ENCODE measurements at places on chromosomes 5 and 9.

DNA sequence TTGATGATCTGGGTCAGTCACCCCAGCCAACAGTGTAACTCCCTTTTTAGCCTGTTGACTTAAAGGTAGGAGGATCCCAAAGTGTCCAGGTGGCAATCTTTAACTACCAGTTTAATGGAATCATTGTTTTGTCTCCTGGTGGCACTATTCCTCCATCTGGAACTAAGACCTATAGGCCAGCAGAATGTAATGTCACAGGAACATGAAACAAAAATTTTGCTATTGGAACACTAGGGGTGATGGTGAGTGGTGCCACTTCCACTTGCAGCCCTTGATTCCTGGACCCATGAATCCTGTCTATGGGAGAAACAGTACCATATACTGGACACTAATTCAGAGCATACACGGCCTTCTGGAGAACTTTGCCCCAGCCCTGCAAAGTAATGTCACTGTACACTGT, 219.5 kb upstream of the RASA1 start:
- no peak for DNase-seq

- no peak for DNase-seq
These were observed 373.4 kb downstream of the GADD45G start for GRCh38 chr9:89978185-89978584.

DNA sequence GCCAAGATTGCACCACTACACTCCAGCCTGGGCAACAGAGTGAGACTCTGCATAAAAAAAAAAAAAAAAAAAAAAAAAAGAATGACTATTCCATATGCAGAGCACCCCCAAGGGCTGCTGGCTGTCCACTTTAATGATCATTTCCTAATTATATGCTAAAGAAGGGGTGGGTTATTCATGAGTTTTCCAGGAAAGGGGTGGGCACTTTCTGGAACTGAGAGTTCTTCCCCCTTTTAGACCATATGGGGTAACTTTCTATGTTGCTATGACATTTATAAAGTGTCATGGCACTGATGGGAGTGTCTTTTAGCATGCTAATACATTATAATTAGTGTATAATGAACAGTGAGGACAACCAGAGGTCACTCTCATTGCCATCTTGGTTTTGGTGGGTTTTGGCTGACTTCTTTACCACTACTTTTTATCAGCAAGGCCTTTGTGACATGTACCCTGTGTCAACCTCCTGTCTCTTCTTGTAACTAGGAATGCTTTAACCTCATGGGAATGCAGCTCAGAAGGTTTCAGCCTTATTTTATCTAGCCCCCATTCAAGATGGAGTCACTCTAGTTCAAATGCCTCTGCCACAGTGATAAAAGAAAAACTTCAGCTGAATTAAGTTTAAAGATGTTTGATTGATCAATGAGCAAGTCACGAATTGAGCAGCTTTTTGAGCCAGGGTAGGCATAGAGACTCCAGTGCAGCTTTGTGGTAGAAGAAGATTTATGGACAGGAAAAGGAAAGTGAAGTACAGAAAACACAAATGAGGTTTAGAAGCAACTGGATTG, 7.1 kb upstream of the NANS start:
- no peak for DNase-seq

GRCh38 chr5:111077678-111078077, 6.2 kb downstream of the TSLP start:
- DNase-seq = no peak

DNA sequence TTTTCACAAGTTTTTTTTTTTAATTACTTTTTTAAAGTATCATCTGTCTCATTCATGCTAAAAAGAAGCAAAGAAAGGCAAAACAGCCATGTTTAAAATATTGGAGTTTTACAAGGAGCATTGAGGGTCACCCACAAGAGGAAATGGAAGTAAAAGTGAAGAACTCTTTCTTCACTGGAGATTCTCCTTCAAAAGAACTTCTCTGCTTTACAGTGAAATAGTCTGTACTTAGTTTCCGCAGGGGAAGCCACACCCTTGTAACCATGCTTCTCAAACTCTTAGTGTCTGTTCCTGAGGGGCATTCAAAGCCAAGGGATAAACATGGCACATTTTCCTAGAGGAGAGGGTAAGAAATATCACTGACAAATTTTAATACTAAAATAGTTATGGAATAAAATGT, 8.6 kb downstream of the C9orf72 start:
- no peak for DNase-seq

DNA sequence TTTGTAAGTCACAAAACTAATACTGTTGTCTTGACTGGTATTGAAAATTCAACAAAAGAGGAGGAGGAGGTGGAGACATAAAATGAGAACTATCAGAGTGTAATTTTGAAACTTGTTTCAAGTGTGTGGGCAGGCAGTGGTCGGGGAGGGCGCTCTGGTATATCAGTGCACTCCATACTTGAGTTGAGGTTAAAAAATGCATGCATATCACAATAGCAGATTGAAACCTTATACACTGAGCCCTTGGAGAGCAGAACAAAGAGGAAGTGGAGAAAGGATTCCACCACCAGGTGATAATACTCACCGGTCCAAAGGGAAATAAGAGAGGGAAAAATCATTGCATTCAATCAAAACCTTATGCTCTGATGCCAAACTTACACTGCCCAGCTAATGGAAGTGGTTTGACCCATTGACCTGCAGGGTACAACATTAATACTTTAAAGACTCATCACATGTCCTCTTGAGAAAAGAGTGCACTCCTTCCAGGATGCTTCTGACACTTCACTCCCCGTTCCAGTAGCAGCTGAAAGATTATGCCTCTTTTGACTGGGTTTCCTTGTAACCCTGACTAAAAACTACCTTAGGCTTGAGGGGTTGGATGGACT, 79.5 kb upstream of the FAM169A start:
- no peak for DNase-seq

DNA sequence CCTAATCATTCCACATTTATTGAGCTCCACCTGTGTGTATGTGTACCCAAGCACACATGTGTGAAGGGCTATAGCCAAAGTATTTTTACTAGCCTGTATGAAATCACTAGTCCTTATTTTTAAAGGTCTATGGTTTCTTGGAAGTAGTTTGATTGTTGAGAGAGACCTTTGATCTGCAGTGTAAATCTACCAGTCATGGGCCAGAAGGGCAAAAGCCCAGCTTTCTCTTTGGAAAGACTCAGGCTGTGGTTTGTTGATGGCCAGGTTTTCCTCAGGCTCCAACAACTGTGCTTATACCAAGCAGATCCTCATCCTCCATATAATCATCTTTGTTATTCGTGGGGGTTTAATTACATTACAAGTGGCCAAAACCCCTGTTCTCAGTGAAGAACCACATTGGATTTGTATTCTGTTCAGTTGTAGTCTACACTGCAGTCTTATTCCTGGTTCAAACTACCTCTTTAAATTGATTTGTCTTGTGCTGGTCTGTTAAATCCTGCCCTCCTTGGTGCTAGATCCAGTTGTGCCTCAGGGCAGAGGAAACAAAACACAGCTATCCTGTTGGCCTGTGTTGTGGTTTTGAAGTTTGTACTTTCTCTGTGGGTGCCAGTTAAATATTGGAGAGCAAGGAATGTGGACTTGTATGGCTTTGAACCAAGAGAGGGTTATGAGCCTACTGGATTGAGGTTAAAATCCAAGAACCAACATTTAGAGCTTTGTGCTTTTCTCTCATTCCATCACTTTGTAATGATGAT, 13.3 kb downstream of the CDC26 start:
- peak; percentile 35 for DNase-seq

- DNase-seq = peak; percentile 99
These were observed 71.4 kb downstream of the SERINC5 start for GRCh38 chr5:80184235-80185023.

- peak; percentile 88 for DNase-seq
These were observed 7.2 kb downstream of the NINJ1 start for GRCh38 chr9:93126825-93127368.

DNA sequence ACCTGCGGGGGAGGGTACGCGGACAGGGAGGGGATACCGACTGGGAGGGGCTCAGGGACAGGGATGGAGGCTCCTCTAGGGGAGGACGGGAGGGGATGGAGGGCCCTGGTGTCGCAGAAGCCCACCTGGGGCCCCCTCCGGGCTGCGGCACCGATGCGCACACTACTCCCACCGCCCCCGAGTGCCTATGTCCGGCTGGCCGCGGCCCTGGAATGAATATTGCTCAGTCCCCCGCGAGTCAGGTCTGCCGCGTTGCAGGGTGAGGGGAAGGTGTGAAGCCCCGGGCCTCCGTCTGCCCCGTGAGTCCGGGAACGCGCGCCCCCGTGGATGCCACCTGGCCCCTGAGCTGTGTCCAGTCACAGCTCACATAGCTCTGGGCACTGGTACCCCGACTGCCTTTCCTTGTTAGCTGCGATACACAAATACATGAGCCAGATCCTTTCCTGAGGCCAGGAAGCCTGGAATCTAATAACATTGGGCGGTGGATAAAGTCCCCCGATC, 44.5 kb upstream of the PRSS3 start:
- no peak for DNase-seq

DNA sequence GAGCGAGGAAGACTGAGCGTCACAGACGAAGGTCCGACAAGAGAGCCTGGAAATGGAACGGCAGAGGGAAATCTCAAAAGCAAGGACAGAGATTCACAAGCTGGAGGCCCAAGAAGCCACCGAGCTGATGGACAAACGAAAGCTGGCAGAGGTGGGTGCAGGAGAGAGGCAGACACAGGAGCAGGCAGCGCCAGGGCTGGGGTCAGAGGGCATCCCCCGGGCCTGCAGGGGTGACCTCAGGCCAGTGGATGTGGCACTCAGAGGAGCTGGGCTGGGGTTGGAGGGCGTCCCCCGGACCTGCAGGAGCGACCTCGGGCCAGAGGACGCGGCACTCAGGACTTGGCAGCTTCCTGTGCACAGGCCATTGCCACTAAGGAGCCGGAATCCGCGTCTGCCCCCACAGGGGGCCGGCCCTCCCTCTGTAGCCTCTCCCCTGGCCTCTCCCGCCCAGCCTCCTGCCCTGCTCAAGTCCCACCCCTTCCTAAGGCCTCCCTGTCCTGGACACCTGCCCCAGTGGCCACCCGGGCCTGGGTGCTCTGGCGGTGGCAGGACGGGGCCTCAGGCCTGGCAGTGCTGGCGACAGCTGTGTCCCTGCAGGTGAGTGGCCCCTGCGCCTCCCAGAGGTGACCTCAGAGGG, 40.4 kb downstream of the EXD3 start:
- DNase-seq = no peak

GRCh38 chr9:133667759-133668450, 31.7 kb downstream of the DBH start:
- DNase-seq = no peak

DNA sequence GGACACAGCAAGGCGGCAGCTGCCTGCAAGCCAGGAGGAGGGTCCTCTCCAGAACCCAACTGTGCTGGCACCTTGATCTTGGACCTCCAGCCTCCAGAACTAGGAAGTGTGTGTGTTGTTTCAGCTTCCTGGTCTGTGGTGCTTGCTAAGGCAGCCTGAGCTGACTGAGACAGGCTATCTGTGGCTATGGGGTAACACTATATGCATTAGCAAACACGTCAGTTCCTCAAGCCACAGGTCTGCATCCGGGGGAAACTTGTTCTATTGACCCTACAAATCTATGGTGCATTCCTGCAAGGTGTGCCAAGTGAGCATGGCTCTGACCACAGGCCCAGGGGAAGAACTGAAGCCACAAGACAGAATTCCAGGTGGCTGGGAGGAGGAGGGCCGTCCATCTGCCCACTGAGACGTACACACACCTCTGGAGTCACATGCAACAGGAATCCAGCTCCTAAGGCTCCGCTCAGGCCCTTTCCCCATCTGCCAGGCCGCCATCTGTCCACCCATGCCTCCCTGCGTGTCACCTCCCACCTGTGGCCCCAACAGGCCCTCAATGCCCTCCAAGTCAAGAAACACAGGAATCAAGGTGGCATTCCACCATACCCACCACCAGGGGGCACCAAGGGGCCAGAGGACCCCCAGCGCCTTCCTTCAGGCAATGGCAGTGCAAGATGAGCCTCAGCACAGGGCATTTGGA, 174.9 kb downstream of the ROR2 start:
- peak; percentile 43 for DNase-seq

- no peak for DNase-seq
These were observed 55.9 kb downstream of the DAP start for GRCh38 chr5:10704949-10705621.

DNA sequence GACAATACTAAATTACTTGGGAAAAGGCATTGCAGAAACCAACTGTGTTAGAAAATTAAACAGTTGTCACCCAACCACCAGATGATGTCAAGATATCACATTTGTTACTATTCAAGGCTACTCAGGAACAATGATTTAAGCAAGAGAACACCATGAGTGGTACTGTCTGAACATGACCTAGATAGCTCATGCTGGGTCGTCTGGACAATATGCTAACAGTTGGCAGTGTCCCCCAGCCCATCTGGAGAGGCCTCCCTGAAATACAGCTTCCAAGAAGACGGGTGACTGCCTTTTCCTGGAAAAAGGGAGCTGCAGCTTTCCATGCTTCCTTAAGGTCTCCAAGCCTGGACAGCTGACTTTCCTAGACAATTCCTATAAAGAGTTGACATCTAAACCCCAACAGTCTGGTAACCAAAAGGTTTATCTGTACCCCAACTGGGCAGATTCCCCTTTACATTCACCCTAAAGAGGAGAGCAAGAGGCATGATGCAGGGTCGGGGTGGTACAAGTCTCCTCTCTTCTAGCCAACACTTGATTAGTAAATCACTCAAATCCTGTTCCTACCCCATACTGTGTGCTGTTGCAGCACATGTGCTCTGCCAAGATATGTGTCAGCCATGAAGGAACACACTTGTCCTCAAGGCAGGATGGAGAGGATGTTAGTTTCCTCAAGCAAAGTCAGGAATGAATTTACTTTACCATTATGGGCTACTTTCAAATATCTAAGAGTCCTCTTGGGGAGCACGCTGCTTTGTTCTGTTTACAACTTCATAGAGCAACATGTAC, 433.0 kb downstream of the PDE4D start:
- no peak for DNase-seq

DNA sequence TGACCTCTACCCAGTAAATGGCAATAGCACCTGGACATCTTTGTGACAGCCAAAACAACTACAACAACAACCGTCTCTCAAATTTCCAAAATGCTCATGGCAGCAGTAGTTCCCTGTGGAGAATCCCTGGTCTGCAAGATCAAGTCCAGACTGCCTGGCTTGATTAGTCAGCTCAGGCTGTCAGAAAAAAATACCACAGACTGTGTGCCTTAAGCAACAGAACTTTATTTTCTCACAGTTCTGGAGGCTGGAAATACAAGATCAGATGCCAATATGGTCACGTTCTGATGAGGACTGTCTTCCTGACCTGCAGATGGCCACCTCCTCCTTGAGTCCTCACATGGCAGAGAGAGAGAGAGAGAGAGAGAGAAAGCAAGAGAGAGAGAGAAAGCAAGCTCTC, 52.3 kb upstream of the MOCS2 start:
- DNase-seq = no peak
